ENCODE measurements at places on chromosomes 12 and 14. TPM values are rescaled to one million over a fixed set of nuclear protein-coding genes. Genes with fewer than 3 reads are reported as not detected.

- no peak for DNase-seq
Measured at GRCh38 chr14:92613008-92613658, 99.6 kb downstream of the RIN3 start.

- no peak for DNase-seq
Measured at GRCh38 chr14:74855021-74855420, 20.9 kb downstream of the PROX2 start.

DNA sequence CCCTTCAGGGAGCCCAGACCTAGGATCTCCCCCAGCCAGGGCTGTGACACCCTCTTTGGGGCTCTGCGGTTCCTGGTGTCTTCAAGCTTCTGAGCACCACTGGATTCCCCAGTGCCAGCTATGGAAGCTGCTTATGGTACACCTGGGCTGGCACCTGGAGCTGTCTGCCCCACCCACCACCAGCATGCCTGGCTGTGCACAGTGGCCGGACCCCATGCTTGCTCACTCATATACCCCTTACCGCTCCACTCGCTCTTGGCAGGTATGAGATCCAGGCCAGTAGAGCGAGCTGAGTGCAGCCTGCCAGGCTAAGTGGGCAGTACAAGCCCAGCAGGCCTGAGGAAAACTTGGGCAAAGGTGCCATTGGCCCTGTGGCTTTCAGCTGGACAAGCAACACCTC lies 114.0 kb downstream of the DACT1 start:
- DNase-seq: no peak

The FBRSL1 gene
- 4.6 TPM for total RNA-seq
